ENCODE measurements at places on chromosomes 1 and 21. TPM values are rescaled to one million over a fixed set of nuclear protein-coding genes. Genes with fewer than 3 reads are reported as not detected.
A peak's percentile ranks its signal among the peaks of the same experiment; 100 is the strongest.

Gene OR2T35
- not detected for total RNA-seq

- no peaks in the 10 kb centered on the region for H3K36me3 ChIP-seq
- no peak overlapping the region for H3K4me3 ChIP-seq
- no peaks in the 10 kb centered on the region for H3K27me3 ChIP-seq
- no peak for DNase-seq
- H3K4me1 ChIP-seq = no peaks in the 10 kb centered on the region
Measured at GRCh38 chr1:64398936-64399335, 71.0 kb upstream of the CACHD1 start.

Gene WDR64
- total RNA-seq = not detected

GRCh38 chr1:156552518-156552917 lies 19.8 kb downstream of the IQGAP3 start:
- H3K27ac ChIP-seq = no peak overlapping the region
- H3K4me3 ChIP-seq = no peak overlapping the region
- no peaks in the 10 kb centered on the region for H3K27me3 ChIP-seq
- DNase-seq = no peak
- H3K4me1 ChIP-seq = no peaks in the 10 kb centered on the region

Gene RAB3B
- 0.42 TPM for total RNA-seq

- no peaks in the 10 kb centered on the region for H3K27me3 ChIP-seq
- H3K4me1 ChIP-seq = peaks cover 31% of the 10 kb centered on the region
- DNase-seq = no peak
- H3K27ac ChIP-seq = peak overlapping the region; percentile 91
- peak overlapping the region; percentile 83 for H3K4me3 ChIP-seq
Measured at GRCh38 chr1:44775930-44776729, 790 bp downstream of the RPS8 start.

Gene RAB7B
- total RNA-seq = 2.5 TPM

Gene PRRX1
- total RNA-seq = 26.9 TPM

- no peaks in the 10 kb centered on the region for H3K27me3 ChIP-seq
- peaks cover 47% of the 10 kb centered on the region for H3K4me1 ChIP-seq
- H3K36me3 ChIP-seq = no peaks in the 10 kb centered on the region
- peak; percentile 72 for DNase-seq
- H3K27ac ChIP-seq = peak overlapping the region; percentile 85
- peak overlapping the region; percentile 77 for H3K4me3 ChIP-seq
Measured at GRCh38 chr1:217089361-217090014, 366.3 kb upstream of the ESRRG start.

Gene TDRD10
- total RNA-seq = 5.0 TPM

Gene RIT1
- 34.1 TPM for total RNA-seq

Data from esophagus muscularis mucosa (tissue), 4 donors.